ENCODE measurements at places on chromosomes 3 and 15.

- DNase-seq, result no peak
Measured at GRCh38 chr15:66294932-66295235, 1.5 kb downstream of the DIS3L start.

- no peak for DNase-seq
Measured at GRCh38 chr3:171809861-171810628, at the start of gene PLD1. PLD1 (minus strand) TSS chr3:171810483; CDS start chr3:171738051, 72,432 bp downstream.

GRCh38 chr3:72192572-72192971 lies 407.6 kb upstream of the PROK2 start:
- no peak for DNase-seq

- DNase-seq, result no peak
Measured at GRCh38 chr3:115165701-115166100, 18.6 kb upstream of the ZBTB20 start.

GRCh38 chr3:184712248-184713039 lies 580 bp upstream of the MAGEF1 start:
- DNase-seq, result no peak

- DNase-seq, result no peak
Measured at GRCh38 chr15:29675791-29676301, 146.4 kb downstream of the TJP1 start.

DNA sequence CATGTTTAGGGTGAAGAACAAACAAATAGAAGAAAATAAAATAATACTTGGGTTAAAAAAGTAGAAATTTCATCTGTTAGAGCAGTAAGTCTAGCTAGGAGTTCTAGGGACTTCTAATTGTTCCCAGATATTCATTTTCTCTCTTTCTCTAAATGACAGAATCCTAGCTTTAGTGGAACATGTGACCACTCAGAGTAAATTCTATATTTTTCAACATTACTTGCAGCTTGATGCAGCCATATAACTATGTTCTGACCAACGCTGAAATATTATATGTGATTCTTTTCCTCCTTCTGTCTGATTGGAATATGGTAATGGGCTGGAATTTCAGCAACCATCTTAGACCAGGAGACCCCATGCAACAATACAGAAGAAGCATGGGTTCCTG lies 8.1 kb downstream of the PTX3 start:
- DNase-seq, result no peak

DNA sequence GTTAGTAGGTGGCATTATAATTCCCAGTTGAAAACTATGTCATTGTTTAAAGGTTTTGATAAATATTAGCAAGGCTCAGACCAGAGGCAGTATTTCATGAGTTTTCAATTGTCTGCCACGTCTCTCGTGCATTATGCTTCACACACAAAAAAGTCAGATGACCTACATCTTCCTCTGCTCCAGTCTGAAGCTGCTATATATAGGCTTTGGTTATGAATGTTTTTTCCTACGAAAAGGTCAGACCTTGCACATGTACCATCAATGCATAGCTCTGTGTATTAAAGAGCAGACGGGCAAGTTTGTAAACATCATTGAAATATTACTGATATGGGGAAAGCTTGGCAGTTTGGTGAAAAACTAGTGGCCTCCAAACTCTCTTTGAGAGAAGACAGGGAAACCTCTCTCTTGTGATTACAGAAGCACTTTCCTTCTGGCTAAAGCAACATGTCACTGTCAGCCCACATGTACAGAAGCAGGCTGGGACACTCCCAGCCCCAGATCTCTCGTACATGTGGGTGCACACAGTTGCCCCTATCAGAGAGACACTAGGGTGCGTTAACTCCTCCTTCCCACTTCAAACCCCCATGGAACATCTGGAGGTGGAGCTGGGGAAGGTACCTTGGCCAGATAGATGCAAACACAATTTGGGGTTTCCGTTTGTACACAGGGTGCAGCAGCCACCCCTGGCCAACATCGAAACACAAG lies 184.0 kb upstream of the BCL6 start:
- DNase-seq, result no peak

DNA sequence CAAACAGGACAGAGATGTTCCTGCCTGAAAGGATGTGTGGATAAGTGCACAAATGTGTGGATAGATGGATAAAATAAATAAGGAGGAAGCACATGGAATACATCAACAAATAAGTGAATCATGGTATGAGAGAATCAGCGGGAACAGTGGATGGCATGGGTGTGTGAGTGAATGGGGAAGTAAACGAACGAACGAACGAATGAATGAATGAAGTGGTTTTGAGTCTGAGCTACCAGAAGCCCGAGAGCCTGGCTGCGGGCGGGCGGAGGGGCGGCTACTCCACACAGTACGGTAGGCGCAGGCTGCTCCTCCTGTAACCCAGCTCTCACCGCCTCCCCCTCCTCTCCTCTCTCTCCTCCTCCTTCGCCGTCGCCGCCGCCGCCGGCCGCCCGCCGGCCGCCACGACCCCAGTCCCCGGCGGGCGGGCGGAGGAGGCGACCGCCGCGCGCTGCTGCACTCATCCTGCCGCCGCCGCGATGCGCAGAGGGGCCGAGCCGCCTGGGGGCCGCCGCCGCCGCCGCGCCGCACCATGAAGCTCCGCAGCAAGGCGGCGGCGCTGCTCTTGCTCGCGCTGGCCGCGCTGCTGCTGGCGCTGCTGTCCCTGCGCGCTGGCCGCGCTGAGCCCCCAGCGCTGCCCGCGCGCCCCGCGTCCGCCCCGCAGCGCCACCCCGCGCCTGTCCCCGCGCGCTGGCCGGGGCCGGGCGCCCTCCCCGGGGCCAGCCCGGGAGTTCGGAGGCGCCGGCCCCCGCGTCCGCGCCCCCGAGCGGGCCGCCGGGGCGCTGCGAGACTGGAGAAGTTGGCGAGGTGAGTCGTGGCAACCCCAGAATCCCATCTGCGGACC lies at the start of gene GXYLT2:
Gene GXYLT2, plus strand, starts transcription at position 342 of the 841 bp plus-strand sequence. Its CDS starts 188 bp downstream, at position 530.
- peak; percentile 17 for DNase-seq

DNA sequence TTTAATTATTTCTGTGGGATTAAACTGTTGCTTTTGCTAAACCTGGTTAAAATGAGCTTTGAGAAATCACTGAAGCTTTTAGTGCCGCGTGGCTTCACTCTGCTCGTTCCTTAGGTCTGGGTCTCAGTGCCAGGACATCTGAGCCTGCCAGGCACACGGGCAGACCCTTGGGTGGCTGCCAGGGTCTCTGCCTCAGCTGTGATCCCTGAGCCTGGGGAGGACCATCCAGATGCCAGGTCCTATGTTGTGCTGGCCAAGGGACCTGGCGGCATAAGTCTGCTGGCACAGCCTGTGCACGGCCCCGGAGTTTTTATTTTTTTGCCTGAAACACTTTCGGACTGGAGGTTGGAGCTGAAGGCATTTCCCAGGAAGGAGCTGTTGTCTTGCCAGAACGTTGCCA lies 328.1 kb downstream of the LRTM1 start:
- DNase-seq, result no peak

- DNase-seq, result no peak
Measured at GRCh38 chr3:14132120-14132519, 7.3 kb downstream of the TMEM43 start.

DNA sequence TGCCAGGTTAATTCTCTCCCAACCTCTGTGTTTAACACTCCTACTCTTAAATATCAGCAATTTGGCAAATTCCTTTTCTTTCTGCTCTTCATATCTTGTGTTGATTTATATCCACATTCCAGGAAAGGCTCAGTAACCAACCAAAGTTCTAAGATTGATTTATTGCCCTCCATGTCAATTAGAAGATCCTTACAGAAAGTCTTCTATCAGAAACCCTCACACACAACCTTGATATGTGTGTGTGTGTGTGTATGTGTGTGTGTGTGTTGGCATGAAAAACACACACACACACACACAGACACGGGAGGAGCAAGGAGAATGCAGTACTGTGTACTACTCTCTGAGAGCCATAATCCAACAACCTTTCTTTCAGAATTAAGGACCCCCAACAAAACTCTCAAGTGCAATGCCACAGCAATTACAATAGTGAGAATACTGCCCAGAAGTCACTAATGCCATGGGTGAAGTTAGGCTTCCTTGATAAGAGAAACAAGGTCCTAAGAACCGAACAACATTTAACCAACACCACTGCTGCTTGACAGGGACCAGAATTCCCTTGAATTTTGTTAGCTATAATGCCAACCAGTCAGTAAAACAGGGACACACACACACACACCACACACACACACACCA lies 1.1 kb downstream of the LSAMP start:
- DNase-seq, result no peak

DNA sequence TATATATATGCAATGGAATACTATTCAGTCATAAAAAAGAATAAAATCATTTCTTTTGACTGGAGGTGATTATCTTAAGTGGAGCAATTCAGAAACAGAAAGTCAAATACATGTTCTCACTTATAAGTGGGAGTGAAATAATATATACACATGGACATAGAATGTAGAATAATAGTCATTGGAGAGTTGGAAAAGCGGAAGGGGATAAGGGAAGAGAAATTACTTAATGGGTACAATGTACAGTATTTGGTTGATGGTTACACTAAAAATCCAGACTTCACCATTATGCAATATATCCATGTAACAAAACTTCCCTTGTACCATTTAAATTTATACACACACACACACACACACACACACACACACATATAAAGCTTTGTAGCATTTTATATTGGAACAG lies 84.3 kb downstream of the RAP2B start:
- DNase-seq, result no peak

GRCh38 chr3:170589113-170589512 lies 3.2 kb upstream of the SLC7A14 start:
- DNase-seq, result no peak

GRCh38 chr15:75590239-75590638 lies 11.1 kb upstream of the PTPN9 start:
- DNase-seq, result no peak

DNA sequence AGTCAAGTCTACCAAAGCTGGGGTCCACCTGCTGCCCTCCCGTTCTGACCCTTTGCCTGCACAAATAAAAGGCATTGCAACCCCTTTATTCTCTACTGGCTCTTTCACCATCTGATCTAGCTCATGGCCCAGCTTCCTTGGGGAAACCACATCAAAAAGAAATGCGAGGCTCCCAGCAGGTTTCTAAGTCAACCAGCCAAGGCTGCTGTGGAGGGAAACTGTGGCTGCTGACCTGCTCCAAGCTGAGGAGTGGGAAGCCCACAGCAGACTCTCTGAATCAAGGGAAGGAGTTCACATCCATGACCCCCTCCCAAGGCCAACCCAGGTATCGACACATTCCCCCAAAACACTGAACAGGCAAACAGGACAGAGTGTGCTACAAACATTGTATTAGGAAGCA lies 25.2 kb upstream of the SLCO2A1 start:
- DNase-seq, result no peak

DNA sequence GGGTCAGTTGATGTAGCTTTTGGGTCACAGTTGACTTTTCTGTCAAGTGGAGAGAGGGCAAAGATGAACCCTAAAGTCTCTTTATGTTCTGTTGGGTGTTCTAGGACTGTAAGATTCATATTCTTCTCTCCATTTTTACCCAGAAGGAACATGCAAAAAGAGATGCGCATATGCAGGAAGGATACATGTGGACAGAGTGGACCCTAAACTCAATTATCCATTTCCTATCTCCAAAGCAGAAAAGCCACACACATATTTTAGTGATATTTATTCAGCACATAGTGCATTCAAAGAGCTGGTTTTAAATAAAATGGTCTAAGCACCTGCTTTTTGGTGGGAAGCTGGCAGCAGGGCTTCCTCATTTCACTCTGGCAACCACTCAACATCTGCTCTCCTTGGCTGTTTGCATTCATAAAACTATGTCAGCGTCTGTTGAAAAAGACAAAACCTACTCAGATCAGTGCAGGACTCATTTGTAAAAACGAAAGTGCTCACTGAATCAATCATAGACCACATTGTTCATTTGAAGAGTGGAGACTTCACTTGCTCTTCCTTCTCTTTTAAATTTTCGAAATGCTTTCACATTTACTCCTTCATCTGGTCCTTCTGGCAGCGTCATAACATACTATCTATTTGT lies 96.6 kb downstream of the SEMA6D start:
- DNase-seq, result no peak

Measured in NCI-H187 (cell line).